Type B pancreatic cell (in vitro differentiated cells): ENCODE measurements at places on chromosomes 16 and 17.
A peak's percentile ranks its signal among the peaks of the same experiment; 100 is the strongest.

DNA sequence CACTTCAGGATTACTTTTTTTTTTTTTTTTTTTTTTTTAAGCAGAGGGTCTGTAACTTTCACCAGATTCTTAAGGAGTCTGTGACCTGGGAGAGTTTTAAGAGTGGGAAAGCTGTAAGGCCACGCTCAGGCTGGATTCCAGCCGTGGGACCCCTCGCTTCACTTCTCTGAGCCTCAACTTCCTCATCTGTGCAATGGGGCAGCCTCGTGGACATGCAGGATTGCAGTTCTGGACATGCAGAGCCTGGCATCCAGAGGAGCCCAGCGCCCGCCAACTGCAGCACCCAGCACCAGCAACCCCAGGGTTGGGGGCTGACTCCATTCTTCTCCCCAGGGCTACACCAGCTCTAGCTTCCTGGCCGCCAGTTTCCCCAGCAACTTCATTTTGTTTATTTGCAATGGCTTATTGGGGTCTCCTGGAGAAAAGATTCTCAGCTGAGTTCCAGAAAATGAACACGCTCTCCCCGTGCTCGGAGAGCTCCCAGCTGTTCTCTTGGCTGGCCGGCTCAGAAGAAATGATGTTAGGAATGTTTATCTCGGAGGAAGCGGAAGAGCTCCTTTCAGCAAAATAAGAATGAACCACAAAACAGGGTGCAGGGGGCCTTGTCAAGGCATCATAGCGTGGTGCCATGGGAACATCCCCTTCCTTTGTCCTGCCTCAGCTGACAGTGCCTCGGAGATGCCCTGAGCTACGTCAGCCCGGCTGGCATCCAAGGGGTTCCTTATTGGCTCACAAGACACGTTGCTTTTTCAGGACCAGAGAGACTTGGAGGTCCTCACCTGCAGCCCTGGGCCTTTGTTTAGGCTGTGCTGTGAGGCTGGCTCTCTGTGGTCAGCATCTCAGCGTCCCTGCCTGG lies 22.9 kb upstream of the ZCCHC14 start:
- H3K36me3 ChIP-seq: no peaks in the 10 kb centered on the region
- H3K27me3 ChIP-seq: peaks cover 3% of the 10 kb centered on the region
- no peak overlapping the region for H3K27ac ChIP-seq
- H3K4me3 ChIP-seq: no peak overlapping the region
- no peak for DNase-seq
- H3K4me1 ChIP-seq: peaks cover 4% of the 10 kb centered on the region

GRCh38 chr17:17020821-17021193 lies 21.4 kb upstream of the MPRIP start:
- H3K27me3 ChIP-seq: no peaks in the 10 kb centered on the region
- no peak for DNase-seq
- H3K36me3 ChIP-seq: no peaks in the 10 kb centered on the region
- H3K4me1 ChIP-seq: peaks cover 19% of the 10 kb centered on the region
- H3K27ac ChIP-seq: peak overlapping the region; percentile 31

GRCh38 chr16:10616756-10617640 lies 36.6 kb upstream of the EMP2 start:
- H3K36me3 ChIP-seq: no peaks in the 10 kb centered on the region
- DNase-seq: no peak
- peaks cover 11% of the 10 kb centered on the region for H3K27me3 ChIP-seq
- peaks cover 17% of the 10 kb centered on the region for H3K4me1 ChIP-seq

DNA sequence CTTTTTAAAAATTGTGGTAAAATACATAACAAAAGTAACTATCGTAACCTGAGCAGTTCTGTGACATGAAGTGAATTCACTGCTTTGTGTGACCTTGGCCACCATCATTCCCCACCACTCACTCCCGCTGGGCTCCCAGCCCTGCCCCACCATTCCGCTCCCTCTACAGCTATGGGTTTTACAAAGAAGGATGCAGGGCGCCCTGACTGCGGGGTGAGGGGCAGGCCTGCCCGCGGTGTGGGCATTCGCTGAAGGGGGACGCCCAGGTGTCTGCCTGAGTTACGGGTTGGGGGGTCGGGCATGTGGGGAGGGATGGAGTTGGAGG lies at the start of gene CEMP1:
CEMP1 (minus strand) TSS at position 38 of the 325 bp plus-strand sequence. CDS start 335 bp downstream, outside the sequence.
- peaks cover 4% of the 10 kb centered on the region for H3K4me1 ChIP-seq
- DNase-seq: no peak
- peak within 1 kb of the TSS; percentile 98 for H3K4me3 ChIP-seq
- no peaks in the 10 kb centered on the region for H3K36me3 ChIP-seq

- no peaks in the 10 kb centered on the region for H3K4me1 ChIP-seq
- H3K36me3 ChIP-seq: no peaks in the 10 kb centered on the region
- H3K27me3 ChIP-seq: peaks cover 43% of the 10 kb centered on the region
Observed at GRCh38 chr17:74920306-74920620, 2.8 kb downstream of the USH1G start.

DNA sequence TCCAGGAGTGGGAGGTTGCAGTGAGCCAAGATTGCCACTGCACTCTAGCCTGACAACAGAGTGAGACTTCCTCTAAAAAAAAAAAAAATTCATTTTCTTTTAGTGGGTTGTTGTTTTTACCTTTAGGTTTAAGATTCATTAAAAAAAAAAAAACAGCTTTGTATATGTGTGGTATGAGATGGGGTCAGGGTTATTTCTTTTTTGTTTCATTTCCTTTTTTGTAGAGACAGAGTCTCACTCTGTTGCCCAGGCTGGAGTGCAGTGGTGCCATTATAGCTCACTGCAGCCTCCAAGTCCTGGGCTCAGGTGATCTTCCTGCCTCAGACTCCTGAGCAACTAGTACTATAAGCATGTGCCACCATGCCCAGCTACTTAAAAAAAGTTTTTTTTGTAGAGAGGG lies 47.0 kb downstream of the BCAS3 start:
- peaks cover 7% of the 10 kb centered on the region for H3K36me3 ChIP-seq
- H3K27me3 ChIP-seq: no peaks in the 10 kb centered on the region
- H3K4me1 ChIP-seq: peaks cover 7% of the 10 kb centered on the region
- no peak overlapping the region for H3K27ac ChIP-seq
- H3K4me3 ChIP-seq: no peak overlapping the region

GRCh38 chr17:19897090-19897837 lies 29.5 kb upstream of the ULK2 start:
- H3K36me3 ChIP-seq: peaks cover 5% of the 10 kb centered on the region
- no peaks in the 10 kb centered on the region for H3K27me3 ChIP-seq
- H3K4me3 ChIP-seq: no peak overlapping the region
- peak overlapping the region; percentile 11 for H3K27ac ChIP-seq
- H3K4me1 ChIP-seq: peaks cover 6% of the 10 kb centered on the region

DNA sequence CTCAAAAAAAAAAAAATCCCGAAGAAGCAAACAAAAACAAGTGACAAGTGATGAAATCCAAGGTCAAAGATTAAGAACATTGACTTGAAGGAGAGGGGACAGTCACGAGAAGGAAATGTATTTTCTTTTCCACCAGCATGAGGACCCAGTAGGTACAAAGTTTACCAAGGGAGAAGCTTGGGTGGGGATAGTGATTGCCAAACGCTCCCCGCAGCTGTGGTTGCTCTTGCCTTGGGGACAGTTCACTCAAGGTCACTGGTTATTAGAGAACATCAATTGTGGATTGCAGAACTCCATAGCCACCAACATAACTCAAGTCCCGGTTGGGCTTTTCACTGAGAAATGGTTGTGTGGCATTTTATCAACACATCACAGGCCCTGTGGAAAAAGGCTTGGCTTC lies 27.0 kb downstream of the RSL1D1 start:
- H3K27me3 ChIP-seq: no peaks in the 10 kb centered on the region
- peak overlapping the region; percentile 48 for H3K27ac ChIP-seq
- H3K4me1 ChIP-seq: peaks cover 4% of the 10 kb centered on the region
- DNase-seq: no peak

DNA sequence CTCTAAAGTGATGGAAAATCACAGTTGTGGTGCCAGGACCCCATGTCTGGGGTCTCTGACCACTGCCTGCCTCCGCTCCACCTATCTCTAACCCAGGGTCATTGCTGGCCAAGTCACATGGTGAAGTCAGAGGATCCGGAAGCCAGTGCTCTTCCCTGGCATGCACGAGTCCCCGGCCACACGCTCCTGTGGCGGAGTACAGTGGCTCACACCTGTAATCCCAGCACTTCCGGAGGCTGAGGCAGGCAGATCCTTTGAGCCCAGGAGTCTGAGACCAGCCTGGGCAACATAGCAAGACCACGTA lies 21.5 kb upstream of the RBFOX3 start:
- no peak overlapping the region for H3K4me3 ChIP-seq
- H3K27ac ChIP-seq: no peak overlapping the region
- H3K4me1 ChIP-seq: peaks cover 13% of the 10 kb centered on the region
- peak; percentile 39 for DNase-seq
